ENCODE measurements at places on chromosomes 1 and 21.

DNA sequence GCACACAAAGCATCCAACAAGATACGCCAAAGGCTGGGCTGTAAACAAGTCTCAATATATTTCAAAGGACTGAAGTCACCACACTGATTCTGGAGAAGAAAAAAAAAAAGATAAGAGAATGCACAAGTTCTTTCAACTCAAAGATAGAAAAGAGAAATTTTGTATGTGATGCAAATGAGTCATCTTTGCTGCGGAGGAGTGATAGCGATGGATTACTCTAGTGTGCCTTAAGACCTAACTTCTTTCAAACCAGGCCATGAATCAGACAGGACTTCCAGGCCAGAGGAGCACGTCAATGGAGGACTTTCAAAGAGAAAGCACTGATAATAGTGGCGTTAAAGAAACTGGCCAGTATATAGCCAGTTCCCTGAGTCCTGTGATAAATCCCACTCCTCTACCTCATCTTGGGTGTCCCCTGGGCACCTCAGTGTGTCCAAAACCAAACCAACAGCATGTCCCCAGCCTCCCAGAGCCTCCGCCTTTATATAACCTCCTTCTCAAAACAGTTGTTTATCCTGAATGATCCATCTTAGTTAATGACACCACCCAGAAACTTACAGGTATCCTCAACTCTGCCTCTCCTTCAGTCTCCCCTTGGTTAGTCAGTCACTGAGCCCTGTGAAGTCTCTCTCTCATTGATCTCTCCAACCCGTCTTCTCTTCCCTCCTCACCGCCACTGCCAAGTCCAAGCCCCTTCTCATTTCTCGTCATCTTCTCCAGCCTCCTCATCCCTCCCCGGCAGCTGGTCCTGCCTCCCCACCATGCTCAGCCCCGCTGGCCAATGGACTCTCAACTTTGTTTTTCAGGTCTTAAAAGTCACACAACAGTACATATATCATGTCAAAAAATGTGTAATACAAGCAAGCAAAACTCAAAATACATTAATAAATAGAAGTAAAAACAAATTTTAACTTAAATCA, 47.2 kb upstream of the IFFO2 start:
- DNase-seq = no peak

- DNase-seq = no peak
These were observed 19.2 kb upstream of the VASH2 start for GRCh38 chr1:212930986-212931678.

DNA sequence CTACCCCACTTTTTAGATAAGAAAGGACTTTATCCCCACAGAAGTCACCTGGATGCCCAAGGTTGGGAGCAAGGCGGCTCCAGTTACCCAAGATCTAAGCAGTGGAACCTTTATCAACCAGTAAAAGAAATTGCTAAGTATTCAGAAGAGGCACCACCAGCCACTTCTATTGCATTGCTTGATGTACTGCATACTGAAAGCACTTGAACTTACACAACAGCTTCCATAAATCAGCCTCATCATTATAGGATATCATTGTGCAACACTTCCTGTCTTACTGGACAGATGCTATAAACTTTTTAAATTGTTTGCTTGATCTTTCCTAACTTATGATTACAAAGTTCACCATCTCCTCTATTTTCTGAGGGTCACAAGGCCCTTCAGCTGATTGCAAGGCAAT, 642.7 kb upstream of the CXADR start:
- no peak for DNase-seq

GRCh38 chr1:109923131-109923945, 12.7 kb downstream of the CSF1 start:
- no peak for DNase-seq

- DNase-seq = no peak
These were observed 13.3 kb downstream of the ITGB2 start for GRCh38 chr21:44907225-44907965.

GRCh38 chr1:113663165-113663951, 95.9 kb downstream of the PHTF1 start:
- no peak for DNase-seq

GRCh38 chr1:21257431-21258135, 32.7 kb downstream of the ECE1 start:
- no peak for DNase-seq

- no peak for DNase-seq
These were observed 713.6 kb upstream of the CHRM3 start for GRCh38 chr1:238672806-238673205.

DNA sequence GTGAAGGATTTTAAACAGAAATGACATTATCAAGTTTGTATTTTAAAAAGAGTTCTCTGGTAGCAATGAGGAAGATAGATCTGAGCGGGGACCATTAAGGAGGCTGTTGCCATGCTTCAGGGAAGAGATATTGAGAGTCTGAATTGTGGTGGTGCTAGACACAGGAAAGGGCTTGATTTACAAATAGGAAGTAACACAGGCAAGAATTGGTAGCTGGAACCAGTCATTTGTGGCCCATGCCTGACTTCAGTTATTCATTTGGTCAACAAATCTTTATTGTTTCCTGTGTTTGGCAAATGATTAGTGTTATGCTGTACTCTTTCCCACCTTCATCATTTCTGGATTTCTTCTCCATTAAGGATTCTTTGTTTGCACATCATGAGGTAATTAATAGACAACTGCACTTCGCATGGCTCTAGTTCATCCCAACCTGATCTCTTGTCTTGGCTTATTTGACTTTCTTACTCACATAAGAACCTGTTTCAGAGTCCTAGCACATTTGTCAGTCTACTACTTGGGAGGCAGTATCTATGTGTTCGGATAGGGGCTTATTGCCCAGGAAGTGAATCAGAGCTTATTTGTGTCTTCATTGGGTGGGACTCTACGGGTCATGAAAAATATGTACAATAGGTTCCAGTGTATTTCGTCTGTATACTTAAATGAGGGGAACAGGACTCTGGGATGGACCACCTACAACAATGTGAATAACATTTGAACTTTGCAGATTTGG, 32.3 kb downstream of the EEIG2 start:
- no peak for DNase-seq

GRCh38 chr1:147504801-147505311, 36.4 kb upstream of the BCL9 start:
- DNase-seq = peak; percentile 4

DNA sequence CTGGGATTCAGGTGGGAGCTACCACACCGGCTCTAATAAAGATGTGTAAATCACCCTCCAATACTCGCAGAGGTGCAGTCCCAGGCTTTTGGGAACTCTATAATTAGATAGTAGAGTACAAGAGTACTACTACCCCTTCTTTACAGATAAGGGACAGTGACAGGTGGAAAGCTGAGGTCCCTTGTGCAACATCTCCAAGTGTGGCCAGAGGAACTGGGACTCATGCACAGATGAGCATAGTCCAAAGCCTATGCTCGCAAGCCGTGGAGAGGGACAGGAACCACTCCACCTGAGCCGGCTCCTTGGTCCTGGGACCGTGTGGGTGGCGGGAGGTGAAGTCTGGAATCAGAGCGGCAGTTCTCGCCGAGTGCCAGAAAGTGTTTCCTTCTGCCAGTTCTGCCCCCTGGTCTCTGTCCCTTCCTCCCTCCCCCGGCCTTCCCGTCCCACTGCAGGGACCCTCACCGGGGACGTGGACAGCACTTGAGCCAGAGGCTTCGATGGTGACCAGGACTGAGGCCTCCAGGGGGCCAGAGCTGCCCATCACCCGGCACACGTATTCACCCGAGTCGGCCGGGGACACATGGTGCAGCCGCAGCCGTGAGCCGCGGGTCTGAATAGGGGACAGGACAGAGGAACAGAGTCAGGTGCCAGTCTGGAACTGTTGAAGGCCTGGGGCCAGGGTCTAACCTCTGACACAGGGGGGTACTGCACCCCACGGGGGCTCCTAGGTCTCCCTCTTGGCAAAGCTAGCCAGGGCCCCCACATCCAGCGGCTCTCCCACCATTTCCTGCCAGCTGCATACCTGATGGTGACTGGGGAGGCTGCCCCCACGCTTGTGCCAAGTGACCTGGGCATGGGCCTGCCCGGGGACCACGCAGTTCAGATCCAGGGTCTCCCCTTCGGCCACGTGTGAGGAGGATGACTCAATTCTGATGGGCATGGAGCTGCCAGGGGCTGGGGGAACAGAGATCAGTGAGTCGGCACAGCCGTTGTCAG, 33.9 kb downstream of the LDLRAD2 start:
- no peak for DNase-seq

DNA sequence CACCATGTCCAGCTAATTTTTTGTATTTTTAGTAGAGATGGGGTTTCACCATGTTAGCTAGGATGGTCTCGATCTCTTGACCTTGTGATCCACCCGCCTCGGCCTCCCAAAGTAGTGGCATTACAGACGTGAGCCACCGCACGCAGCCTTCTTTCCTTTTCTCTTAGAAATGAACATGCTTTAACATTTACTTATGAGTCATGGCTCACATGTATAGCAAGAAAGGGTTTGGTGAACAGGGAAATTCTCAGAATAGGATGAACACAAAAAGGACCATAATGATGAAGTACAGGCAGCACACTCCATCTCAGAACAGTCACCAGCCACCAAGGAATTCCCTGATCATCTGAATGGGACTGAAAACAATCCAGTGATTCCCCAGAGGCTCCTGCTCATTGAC, 9.4 kb upstream of the VAMP4 start:
- DNase-seq = no peak

- DNase-seq = peak; percentile 50
These were observed 712 bp downstream of the DEGS1 start for GRCh38 chr1:224183591-224184312.
